T-helper 17 cell (primary cell): ENCODE measurements at places on chromosomes 5 and 9. TPM values are rescaled to one million over a fixed set of nuclear protein-coding genes. Genes with fewer than 3 reads are reported as not detected.
A peak's percentile ranks its signal among the peaks of the same experiment; 100 is the strongest.

Gene SHOC1
- total RNA-seq = not detected

Gene ARSK
- 4.7 TPM for total RNA-seq

Gene GRM6
- total RNA-seq = not detected

Gene FOXD4L5
- 0.13 TPM for total RNA-seq

Gene COL15A1
- not detected for total RNA-seq

Gene RACK1
- 2,138 TPM for total RNA-seq

Gene CEMIP2
- 240 TPM for total RNA-seq

Gene TAF11L5
- not detected for total RNA-seq

Gene LAMC3
- total RNA-seq = 0.50 TPM

Gene KIF20A
- total RNA-seq = 0.27 TPM

DNA sequence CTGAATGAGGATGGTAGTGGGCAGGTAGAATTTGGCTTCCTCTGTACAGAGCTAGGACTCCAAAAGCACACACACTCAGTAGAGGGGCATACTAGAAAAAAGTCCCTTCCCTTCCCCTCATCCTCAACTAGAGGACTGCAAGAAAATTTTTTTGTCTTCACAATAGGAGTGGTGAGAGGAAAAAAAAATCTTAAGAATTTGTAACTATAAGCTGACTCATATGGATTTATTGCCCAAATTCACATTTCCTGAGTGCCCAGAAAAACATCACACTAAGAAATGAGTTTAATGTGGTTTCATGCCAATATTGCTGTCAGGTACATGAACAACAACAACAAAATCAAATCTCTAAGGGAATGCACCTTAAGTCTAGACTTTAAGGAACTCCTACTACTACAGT is 43.7 kb downstream of the RANBP6 start:
- H3K4me1 ChIP-seq = peaks cover 15% of the 10 kb centered on the region
- H3K4me3 ChIP-seq = no peak overlapping the region
- DNase-seq = no peak
- H3K27me3 ChIP-seq = no peaks in the 10 kb centered on the region

- H3K27ac ChIP-seq = peak overlapping the region; percentile 34
- peaks cover 12% of the 10 kb centered on the region for H3K4me1 ChIP-seq
- no peak for DNase-seq
- H3K4me3 ChIP-seq = no peak overlapping the region
Measured at GRCh38 chr9:130994135-130995085, 14.6 kb upstream of the LAMC3 start.

GRCh38 chr9:98983295-98984268 is 39.9 kb downstream of the COL15A1 start:
- peaks cover 20% of the 10 kb centered on the region for H3K27me3 ChIP-seq
- no peak overlapping the region for H3K27ac ChIP-seq
- H3K4me3 ChIP-seq = no peak overlapping the region
- H3K36me3 ChIP-seq = peaks cover 3% of the 10 kb centered on the region

DNA sequence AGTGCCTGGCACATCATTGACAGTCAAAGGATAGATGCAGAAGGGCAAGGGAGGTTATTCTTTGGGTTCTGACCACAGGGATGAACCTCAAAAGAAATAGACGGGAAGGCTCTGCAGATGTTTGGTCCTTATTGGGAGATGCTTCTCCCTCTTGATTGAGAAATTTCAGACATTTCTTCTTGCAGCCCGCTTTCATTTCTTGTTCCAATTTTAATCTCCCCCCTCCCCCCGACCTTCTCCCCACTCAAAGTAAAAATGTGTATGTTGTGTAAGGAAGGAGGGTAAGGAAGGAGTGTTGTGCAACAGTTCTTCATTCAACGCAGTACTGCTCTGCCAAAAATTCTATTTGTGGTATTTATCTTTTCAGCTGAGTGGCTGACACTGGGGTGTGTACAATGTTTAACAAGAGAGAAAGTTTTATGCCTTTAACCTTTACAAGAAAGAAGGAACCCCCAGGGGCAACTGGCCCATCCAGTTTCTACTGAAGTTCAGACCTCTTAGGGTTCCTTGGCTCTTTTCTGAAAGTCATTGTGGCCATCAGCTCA is 46.3 kb upstream of the TNFSF15 start:
- H3K4me3 ChIP-seq = no peak overlapping the region
- peaks cover 3% of the 10 kb centered on the region for H3K4me1 ChIP-seq
- no peaks in the 10 kb centered on the region for H3K27me3 ChIP-seq
- H3K36me3 ChIP-seq = no peaks in the 10 kb centered on the region

DNA sequence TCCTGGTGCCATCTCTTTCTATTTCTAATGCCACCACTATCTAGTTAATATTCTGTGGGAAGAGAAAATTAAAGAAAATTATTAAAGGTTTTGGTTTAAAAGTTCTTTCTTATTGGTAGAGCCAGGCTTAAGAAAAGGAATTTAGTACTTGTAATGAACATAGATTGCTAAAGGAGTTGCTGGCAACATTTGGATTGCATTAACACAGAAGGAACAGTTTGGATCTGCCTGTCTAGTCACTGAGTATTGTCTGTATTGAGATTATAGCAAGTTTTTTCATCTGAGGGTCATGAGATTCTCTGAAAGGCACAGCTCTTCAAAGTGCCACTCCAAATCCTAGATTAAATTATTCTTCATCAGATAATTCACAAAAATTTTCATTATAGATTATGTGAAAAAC is 32.0 kb downstream of the FSD1L start:
- H3K27me3 ChIP-seq = no peaks in the 10 kb centered on the region
- H3K27ac ChIP-seq = no peak overlapping the region
- H3K4me1 ChIP-seq = peaks cover 2% of the 10 kb centered on the region
- H3K36me3 ChIP-seq = peaks cover 2% of the 10 kb centered on the region
- DNase-seq = no peak
- no peak overlapping the region for H3K4me3 ChIP-seq

DNA sequence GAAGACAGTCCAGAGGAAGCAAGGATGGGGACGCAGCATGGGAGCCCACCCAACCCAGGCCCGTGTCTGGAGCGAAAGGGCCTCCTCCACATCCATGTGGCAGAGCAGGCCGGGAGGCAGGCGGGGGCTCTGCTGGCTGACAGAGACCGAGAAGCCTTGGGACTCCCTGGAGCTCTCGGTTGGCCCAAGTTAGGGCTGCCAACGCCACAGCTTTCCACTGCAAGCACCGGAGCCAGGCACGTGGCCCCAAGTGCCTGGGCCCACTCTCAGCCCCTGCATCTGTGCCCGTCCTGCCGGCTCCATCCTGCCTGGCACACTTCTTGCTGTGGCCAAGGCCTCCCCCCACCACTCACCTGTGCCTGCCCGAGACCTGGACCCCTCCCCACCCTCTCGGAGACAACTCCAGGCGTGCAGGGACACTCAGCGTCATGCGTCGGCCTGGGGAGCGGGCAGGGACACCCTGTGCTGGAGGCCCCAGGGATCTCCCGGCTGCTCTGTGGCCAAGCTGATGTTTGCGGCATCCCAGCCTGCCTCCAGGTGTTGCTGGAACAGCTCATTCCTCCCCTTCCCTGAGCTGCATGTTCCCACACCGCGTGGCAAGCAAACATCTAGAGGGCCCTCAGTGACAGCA is 31.5 kb downstream of the SLC6A3 start:
- H3K27me3 ChIP-seq = peaks cover 32% of the 10 kb centered on the region
- H3K4me3 ChIP-seq = no peak overlapping the region
- H3K36me3 ChIP-seq = peaks cover 2% of the 10 kb centered on the region
- H3K27ac ChIP-seq = no peak overlapping the region

GRCh38 chr5:175638305-175638704 is 19.6 kb upstream of the HRH2 start:
- H3K27ac ChIP-seq = no peak overlapping the region
- H3K4me1 ChIP-seq = peaks cover 14% of the 10 kb centered on the region
- H3K36me3 ChIP-seq = peaks cover 1% of the 10 kb centered on the region
- no peak overlapping the region for H3K4me3 ChIP-seq
- H3K27me3 ChIP-seq = no peaks in the 10 kb centered on the region

- peaks cover 4% of the 10 kb centered on the region for H3K36me3 ChIP-seq
- H3K27ac ChIP-seq = peak overlapping the region; percentile 100
- no peak for DNase-seq
- peaks cover 53% of the 10 kb centered on the region for H3K4me1 ChIP-seq
- no peaks in the 10 kb centered on the region for H3K27me3 ChIP-seq
Measured at GRCh38 chr9:130041648-130042405, 1.2 kb downstream of the FNBP1 start.

DNA sequence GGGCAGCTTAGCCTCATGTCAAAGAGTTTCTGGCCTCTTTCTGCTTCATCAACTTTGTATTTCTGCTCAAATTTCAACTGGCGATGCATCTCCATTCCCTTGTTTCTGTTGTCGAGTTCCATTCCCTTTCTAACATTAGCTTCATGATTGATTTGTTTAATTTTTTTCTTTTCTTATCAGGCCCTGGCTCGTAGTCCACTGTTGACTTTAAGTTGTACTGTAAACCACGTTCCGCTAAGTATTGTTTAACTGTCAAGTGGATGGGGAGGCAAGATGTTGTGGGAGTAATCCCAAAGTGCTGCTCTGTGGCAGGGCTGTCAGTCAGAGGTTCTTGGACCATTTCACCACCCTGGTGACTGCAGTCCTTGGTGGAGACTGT is 309.1 kb downstream of the PSAT1 start:
- H3K4me1 ChIP-seq = no peaks in the 10 kb centered on the region
- H3K36me3 ChIP-seq = no peaks in the 10 kb centered on the region
- no peaks in the 10 kb centered on the region for H3K27me3 ChIP-seq
- no peak overlapping the region for H3K27ac ChIP-seq

- H3K27ac ChIP-seq = no peak overlapping the region
- no peak overlapping the region for H3K4me3 ChIP-seq
- DNase-seq = no peak
- no peaks in the 10 kb centered on the region for H3K36me3 ChIP-seq
Measured at GRCh38 chr9:130206579-130206978, 34.4 kb downstream of the NCS1 start.
